Central memory CD8-positive, alpha-beta T cell (primary cell): ENCODE measurements at places on chromosomes 13 and 19.

DNA sequence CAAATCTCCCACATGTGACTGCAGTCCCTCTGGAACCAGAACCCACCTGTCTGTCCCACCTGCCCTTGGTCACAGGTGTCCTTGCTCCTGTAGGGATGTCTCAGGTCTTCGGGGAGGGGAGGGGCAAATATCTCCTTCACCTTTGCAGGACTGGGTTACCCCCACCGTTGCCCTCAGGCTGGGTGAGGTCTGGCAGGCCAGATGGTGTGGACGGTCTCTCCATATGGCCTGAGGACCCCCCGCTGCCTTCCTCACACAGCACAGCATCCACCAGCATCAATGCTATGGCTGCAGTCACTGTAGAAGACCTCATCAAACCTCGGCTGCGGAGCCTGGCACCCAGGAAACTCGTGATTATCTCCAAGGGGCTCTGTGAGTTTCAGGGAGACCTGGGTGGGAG lies 10.0 kb downstream of the SLC5A5 start:
- no peak for DNase-seq
- no peaks in the 10 kb centered on the region for H3K4me1 ChIP-seq
- H3K27me3 ChIP-seq, result no peaks in the 10 kb centered on the region
- no peak overlapping the region for H3K27ac ChIP-seq
- peaks cover 1% of the 10 kb centered on the region for H3K36me3 ChIP-seq

DNA sequence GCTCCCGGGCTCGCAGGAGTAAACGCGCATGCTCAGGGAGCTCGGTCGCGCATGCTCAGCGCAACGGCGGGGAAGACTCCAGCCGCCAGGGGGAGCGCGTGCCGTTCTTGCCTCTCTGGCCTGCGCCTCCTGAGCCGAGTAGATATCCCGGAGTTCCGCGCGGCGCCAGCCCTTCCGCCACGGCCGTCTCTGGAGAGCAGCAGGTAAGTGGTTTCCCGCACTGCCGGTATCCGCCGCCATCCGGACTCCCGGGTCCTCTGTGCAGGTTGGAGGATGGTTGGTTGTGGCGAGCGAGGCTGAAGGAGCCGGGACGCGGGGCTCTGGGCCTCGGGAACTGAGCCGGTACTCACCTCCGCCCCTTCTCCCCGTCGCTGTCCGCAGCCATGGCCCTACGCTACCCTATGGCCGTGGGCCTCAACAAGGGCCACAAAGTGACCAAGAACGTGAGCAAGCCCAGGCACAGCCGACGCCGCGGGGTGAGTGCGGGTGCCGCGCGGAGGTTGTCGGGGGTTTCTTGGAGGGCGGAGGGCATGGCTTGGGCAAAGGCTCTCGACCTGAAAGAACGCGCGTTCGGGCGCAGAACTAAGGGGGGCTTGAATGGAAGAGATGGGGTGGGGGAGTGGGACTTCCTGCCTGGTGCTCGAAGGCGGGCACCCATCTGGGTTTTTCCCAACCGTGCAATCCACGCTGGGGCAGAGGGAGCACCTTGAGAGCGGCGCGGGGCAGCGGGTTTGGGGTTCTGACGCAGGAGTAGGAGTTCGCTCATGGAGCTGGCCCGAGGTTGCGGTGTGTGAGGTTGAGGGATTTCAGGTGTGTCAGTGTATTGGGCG lies at the start of gene RPL36:
TSS of gene RPL36 (plus strand) at position 171 of the 830 bp plus-strand sequence. CDS start at position 384, 213 bp downstream.
- no peaks in the 10 kb centered on the region for H3K27me3 ChIP-seq
- peak; percentile 98 for DNase-seq
- peak within 1 kb of the TSS; percentile 99 for H3K27ac ChIP-seq
- peaks cover 57% of the 10 kb centered on the region for H3K36me3 ChIP-seq

DNA sequence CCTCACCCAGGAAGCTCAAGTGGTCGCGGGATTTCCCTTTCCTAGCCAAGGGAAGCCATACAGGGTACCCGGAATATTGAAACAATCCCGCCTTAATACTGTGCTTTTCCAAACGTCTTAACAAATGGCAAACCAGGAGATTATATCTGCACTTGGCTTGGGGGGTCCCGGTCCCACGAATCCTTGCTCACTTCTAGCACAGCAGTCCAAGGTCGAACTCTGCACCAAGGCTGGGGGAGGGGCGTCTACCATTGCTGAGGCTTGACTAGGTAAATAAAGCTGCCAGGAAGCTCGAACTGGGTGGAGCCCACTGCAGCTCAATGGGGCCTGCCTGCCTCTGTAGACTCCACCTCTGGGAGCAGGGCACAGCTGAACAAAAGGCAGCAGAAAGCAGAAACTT lies 1644.8 kb downstream of the PCDH9 start:
- H3K4me3 ChIP-seq, result no peak overlapping the region
- DNase-seq, result no peak
- H3K36me3 ChIP-seq, result no peaks in the 10 kb centered on the region
- H3K27me3 ChIP-seq, result no peaks in the 10 kb centered on the region

- no peak for DNase-seq
- H3K27me3 ChIP-seq, result no peaks in the 10 kb centered on the region
- H3K4me1 ChIP-seq, result peaks cover 58% of the 10 kb centered on the region
- H3K36me3 ChIP-seq, result peaks cover 56% of the 10 kb centered on the region
- peak overlapping the region; percentile 99 for H3K27ac ChIP-seq
Measured at GRCh38 chr19:40799558-40800338, 757 bp downstream of the EGLN2 start.

DNA sequence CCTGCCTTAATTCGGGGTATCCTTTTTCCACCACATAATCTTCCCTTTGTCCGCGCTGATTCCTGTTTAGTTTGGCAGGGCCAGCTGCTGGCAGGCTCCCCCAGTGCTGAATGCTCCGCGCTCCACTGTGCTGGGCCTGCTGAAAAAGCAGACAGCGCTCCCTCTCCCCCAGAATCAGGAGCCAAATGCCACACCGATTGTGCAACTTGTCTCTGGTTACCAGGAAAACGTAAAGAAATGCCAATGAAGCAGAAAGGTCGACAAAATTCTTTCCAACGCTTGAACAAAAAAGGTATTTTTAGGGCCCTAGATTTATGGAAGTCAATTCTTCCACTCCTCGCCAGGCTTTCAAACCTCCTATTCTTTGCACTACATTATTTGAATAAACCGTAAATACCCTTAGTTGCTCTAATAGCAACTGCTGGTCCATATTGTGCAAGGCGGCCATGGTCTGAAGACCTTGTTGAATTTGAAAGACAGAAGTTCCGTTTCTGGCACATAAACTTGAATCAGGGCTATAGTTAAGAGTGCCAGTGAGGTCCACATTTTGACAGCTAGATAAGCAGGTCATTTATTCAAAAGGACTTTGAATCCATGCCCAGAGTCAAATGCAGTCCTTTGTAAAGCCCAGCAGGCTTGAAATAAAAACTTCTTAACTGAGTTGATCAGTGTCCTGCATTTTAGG lies 206.7 kb upstream of the RFC3 start:
- no peak for DNase-seq
- peak overlapping the region; percentile 84 for H3K27ac ChIP-seq
- peak overlapping the region; percentile 77 for H3K4me3 ChIP-seq
- peaks cover 16% of the 10 kb centered on the region for H3K4me1 ChIP-seq

GRCh38 chr13:67736646-67737420 lies 506.7 kb upstream of the PCDH9 start:
- H3K27me3 ChIP-seq, result no peaks in the 10 kb centered on the region
- DNase-seq, result no peak
- H3K4me3 ChIP-seq, result no peak overlapping the region
- H3K36me3 ChIP-seq, result no peaks in the 10 kb centered on the region

- H3K27ac ChIP-seq, result no peak overlapping the region
Measured at GRCh38 chr13:80313668-80314256, 27.2 kb downstream of the SPRY2 start.

- H3K4me3 ChIP-seq, result no peak overlapping the region
- DNase-seq, result no peak
- no peaks in the 10 kb centered on the region for H3K27me3 ChIP-seq
- peaks cover 10% of the 10 kb centered on the region for H3K36me3 ChIP-seq
Measured at GRCh38 chr13:73958657-73959397, 175.4 kb downstream of the KLF12 start.

DNA sequence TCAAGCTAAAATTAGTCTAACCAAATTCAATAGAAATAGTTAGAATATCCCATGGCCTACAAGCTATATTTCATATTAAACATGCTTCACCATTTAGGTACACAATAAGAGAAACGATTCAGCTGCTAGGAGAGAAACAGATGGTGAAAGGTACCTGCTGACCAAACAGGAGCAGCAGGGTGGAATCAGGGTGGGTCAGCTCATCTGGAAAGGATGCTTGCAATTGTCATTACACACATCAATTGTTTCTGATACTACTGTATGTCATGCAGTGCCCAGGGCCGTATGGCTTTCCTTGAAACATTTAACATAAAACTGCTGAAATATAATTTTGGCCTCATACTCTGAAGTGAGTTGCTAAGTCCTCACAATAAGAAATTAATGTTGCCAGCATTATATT lies 776.0 kb downstream of the DACH1 start:
- no peak overlapping the region for H3K27ac ChIP-seq
- DNase-seq, result no peak
- H3K4me3 ChIP-seq, result no peak overlapping the region

DNA sequence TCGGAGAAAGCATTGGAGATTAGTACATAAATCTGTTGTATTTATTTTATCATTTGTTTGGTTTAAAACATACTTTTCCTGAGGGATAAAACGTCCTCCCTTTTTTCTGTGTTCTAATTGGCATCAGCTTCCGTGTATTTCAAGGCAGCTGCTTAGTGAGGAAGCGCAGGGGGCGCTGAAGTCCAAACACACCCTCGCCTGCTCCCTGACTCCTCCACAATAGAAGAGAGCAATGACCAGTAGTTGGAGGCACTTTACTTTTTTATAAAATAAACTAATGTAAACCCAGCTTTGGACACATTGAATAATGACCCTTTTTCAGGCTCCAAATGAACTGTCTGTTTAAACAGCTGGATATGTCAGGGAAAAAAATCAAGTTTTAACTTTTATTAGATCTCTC lies 79.9 kb downstream of the RNASEH2B start:
- no peak for DNase-seq
- H3K36me3 ChIP-seq, result peaks cover 2% of the 10 kb centered on the region
- H3K4me1 ChIP-seq, result peaks cover 30% of the 10 kb centered on the region
- H3K4me3 ChIP-seq, result no peak overlapping the region
- no peak overlapping the region for H3K27ac ChIP-seq

DNA sequence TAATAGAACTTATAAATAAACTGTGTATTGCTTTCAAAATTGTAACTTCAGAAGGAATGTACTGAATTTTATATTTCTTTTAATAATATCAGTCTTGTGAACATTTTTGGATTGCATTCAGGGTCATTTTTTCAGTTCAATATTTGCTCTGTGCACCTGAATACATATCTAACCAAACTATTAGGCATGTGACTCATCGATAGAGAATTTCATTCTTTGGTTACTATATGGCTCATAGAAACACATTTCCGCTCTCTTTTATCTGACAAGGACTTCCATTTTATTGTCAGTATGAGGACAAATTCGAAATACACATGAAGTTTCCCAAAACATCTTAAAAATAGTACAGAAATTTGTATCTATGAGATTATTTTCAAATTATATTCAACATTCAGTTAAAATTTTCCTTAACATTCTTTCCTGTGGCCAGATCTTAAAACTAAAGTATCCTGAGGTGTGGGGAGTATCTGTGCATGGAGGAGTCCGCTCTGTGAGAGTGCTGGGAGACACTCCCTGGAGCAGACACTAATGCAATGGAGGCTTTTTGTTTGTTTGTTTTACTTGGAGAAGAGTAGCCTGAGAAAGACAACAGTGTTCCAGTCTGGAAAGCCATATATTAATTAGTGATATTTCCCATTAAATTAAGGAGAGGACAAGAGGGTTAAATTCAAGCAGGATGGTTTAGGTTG lies 483.6 kb downstream of the PCDH20 start:
- DNase-seq, result no peak
- H3K4me1 ChIP-seq, result no peaks in the 10 kb centered on the region
- peaks cover 2% of the 10 kb centered on the region for H3K36me3 ChIP-seq
- no peak overlapping the region for H3K4me3 ChIP-seq

GRCh38 chr13:36476661-36477060 lies 44.4 kb downstream of the CCNA1 start:
- no peaks in the 10 kb centered on the region for H3K27me3 ChIP-seq
- H3K36me3 ChIP-seq, result no peaks in the 10 kb centered on the region
- H3K4me3 ChIP-seq, result no peak overlapping the region
- H3K27ac ChIP-seq, result no peak overlapping the region
- no peak for DNase-seq

DNA sequence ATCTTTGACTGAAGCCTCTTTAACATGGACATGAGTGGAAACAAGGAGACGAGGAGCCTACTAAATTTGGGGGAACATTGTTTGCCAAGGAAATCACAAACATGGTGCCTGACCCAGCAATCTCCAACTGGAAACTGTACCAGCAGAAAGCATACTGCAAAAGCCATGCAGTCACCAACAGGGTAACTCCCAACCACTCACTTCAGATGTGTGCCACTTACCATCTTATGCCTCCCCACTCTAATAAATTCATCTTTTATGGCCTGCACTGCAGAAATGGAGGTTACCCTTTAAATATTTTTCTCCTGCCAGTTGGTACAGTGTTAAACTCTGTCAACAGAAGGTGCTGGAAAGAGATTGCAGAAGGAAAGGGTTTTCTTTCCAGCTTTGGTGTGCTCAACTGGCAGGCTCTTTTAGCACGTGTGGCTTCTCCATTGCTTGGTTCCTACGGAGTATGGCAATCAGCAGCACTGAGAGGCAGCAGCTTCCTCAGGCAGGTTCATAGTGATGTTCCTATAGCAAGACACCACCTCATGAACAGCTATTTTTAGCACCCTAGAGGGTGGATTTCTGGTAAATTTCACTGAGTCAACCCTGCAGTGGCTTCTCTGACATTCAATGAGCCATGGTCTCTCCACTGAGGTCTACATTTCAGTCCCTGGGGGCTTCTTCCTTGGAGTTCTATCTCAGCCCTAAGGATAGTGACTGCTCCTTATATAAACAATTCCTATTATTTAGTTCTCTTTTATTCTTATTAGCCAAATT lies 21.4 kb downstream of the MIR17HG start:
- H3K4me1 ChIP-seq, result no peaks in the 10 kb centered on the region
- no peak overlapping the region for H3K27ac ChIP-seq
- no peak overlapping the region for H3K4me3 ChIP-seq
- peaks cover 30% of the 10 kb centered on the region for H3K27me3 ChIP-seq
- no peaks in the 10 kb centered on the region for H3K36me3 ChIP-seq
- DNase-seq, result no peak
